Amniotic epithelial cell (primary cell): ENCODE measurements at places on chromosomes 3 and 15.

GRCh38 chr3:134095005-134095404 is 65.3 kb upstream of the SLCO2A1 start:
- DNase-seq: no peak

DNA sequence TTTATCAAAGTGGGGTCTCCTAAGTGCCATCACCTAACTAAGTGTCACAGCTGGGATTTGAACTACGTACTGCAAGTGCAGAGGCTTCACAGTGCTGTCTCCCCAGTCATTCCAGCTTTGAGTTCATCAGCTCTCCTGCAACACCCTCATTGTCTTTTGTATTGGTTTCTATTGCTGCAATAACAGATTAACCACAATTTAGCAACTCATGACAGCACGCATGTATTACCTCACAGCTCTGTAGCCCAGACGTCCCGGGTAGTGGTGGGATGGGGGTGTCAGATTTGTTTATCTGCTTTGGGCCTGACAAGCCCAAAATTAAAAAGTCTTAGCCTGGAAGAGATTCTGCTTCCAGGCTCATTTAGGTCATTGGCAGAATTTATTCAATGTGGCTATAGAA is 220.5 kb upstream of the LRRN1 start:
- DNase-seq: no peak

- peak; percentile 74 for DNase-seq
Observed at GRCh38 chr3:63993653-63994079, 29.6 kb downstream of the PSMD6 start.

GRCh38 chr15:42111924-42112323 is 17.6 kb upstream of the PLA2G4D start:
- peak; percentile 9 for DNase-seq

DNA sequence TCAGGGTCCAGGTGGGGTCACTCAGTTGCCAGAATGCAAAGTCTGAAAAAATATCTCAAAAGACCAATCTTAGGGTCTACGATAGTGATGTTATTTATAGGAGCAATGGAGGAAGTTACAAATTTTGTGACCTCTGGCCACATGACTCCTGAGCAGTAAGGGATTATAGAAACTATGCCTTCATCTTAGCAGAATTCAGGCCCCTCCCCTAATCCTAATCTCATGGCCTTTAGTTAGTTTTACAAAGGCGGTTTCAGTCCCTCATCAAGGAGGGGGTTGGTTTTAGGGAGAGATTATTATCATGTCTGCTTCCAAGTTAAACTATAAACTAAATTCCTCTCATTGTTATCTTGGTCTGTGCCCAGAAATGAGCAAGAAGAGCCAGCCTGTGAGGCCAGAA is 5.9 kb upstream of the DCP1A start:
- no peak for DNase-seq

GRCh38 chr3:13561376-13561775 is 12.5 kb downstream of the FBLN2 start:
- no peak for DNase-seq

DNA sequence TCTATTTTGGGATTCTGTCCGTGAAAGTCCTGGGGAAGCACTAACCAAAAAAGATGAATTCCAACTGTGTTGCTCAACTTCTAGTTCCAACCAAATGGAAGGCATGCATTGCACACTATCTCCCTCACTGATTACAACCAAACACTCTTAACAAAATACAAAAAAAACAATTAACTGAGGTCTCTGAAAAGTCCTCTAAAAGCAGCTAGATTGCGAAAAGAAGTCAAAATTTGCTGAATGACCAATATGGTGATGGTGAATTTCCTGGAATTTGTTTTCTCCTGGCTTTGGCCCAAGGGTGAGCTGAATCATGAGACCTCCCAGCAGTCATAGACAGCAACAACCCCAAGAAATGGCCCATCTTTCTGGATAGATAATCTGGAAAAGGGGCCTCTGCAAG is 28.3 kb downstream of the CYP19A1 start:
- DNase-seq: no peak

- no peak for DNase-seq
Observed at GRCh38 chr15:73902121-73903020, 23.9 kb upstream of the LOXL1 start.

DNA sequence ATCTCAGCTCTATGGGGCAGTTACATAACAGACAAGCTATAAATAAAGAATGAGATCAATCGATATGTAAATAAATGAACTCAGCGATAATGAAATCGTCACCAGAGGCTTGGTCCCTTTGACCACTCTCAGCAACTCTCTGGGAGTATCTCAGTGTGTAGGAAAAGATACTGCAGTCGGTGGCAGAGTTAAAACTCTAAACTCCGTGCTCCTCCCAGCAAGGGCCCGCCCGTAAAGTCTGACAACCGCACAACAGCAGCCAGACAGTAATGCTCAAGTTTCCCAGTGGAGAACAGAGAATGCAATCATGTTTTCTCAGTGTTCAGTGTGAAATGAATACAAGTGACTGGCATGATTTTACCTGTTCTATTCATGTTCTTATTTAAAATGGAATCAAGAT is 28.3 kb upstream of the IGF1R start:
- no peak for DNase-seq
